ENCODE measurements at places on chromosomes 6 and 20.

- DNase-seq = no peak
Observed at GRCh38 chr20:48844996-48845395, 17.2 kb upstream of the PREX1 start.

GRCh38 chr6:123288649-123289048 is 292.6 kb downstream of the CLVS2 start:
- DNase-seq = no peak

GRCh38 chr20:44527716-44528199 is 5.9 kb upstream of the SERINC3 start:
- no peak for DNase-seq

GRCh38 chr6:150430815-150431214 is 62.0 kb downstream of the IYD start:
- DNase-seq = no peak

- DNase-seq = no peak
Observed at GRCh38 chr20:39944861-39945260, 744.2 kb downstream of the MAFB start.

DNA sequence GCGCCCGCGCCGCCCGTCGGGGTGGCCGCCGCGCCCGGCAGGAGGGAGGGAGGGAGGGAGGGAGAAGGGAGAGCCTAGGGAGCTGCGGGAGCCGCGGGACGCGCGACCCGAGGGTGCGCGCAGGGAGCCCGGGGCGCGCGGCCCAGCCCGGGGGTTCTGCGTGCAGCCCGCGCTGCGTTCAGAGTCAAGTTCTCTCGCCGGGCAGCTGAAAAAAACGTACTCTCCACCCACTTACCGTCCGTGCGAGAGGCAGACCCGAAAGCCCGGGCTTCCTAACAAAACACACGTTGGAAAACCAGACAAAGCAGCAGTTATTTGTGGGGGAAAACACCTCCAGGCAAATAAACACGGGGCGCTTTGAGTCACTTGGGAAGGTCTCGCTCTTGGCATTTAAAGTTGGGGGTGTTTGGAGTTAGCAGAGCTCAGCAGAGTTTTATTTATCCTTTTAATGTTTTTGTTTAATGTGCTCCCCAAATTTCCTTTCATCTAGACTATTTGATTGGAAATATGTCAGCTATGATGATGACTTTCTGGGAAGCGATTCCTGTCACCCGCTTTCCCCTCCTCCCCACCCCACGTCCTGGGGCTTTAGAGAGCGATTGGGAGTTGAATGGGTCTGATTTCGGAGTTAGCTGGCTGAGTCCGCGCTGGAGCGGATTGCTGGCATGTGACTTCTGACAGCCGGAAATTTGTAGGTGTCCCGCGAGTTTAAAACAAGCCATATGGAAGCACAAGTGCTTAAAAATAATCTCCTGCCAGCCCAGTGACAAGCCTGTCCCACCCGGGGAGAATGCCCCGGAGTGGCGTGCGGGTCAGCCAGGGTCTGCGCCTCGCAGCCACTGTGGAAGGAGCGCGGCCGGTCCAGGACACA is 1.1 kb downstream of the ESR1 start:
- no peak for DNase-seq

GRCh38 chr20:31781945-31782344 is 37.2 kb upstream of the MYLK2 start:
- no peak for DNase-seq

GRCh38 chr20:48128436-48128835 is 343.2 kb upstream of the SULF2 start:
- DNase-seq = no peak

- no peak for DNase-seq
Observed at GRCh38 chr6:1105833-1106400, 206.0 kb upstream of the FOXQ1 start.

GRCh38 chr6:29611426-29611825 is 21.6 kb downstream of the GABBR1 start:
- DNase-seq = no peak

DNA sequence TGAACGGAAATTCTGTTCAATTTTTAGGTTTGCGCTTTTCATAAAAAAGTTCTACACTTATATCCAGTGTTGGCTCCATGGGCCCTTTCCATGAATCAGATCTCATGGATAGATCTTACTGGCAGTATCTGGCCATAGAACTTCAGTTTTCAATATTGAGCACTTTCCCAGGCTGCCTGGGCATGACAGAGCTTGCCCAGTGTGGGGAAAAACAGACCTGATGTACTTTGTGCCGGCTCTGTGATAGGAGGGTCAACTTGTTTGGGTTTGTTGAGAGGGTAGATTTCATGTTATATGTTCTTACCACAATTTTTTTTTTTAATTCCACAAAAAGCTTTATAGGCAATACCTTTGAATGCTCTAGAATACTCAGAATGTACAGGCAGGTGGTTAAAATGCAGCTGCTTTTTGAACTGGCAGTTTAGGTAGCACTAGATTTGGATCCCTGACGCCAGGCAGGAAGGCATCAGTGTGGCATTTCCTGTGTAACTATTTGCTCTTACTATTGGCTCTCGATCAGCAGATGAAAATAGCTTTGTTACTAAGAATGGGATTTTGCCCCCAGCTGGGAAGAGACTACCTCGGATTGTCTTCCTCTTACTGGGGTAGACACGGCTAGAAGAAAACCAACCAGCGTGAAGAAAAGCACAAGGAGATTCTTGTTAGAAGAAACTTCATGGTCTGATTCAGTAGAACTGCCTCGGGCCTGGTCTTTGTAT is 404.9 kb upstream of the SOX4 start:
- no peak for DNase-seq

DNA sequence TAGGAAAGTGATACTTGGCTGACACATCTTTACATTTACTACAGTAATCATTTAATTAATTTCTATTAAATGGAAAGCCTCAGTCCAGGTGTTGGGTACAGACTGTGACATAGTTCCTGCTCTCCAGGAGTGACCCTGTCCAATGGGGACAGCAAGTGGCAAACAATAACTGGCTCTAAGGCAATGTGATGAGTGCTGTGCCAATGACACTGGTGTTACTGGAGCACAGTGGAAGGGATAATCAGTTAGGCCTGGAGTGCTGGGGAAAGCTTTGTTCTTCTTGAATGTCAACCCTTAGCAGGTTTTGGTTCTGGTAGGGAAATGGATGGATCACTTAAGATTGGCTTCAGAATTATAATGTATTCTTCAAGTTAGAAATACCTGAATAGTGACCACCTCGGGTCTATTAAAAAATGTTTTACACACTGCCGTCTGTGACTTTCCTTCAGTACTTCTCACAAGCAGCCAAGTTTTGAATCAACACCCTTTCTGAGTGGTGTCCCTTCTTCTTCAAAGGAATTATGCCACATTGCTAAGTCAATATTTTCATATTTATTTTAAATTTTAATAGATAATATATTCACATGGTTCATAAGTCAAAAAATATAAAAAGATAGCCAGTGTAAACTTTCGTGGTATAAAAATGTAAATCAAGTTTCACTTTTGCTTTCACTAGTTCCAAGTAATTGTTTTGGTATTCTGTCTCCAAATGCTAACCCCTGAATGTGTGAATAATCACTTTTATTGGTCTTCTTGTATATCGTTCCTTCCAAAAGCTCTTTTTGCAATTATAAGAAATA is 9.6 kb downstream of the CMTR1 start:
- no peak for DNase-seq

GRCh38 chr20:4069751-4070150 is 54.4 kb upstream of the RNF24 start:
- no peak for DNase-seq

GRCh38 chr6:16789329-16790038 is 28.2 kb upstream of the ATXN1 start:
- no peak for DNase-seq

- no peak for DNase-seq
Observed at GRCh38 chr6:23417133-23417532, 708.9 kb upstream of the NRSN1 start.

DNA sequence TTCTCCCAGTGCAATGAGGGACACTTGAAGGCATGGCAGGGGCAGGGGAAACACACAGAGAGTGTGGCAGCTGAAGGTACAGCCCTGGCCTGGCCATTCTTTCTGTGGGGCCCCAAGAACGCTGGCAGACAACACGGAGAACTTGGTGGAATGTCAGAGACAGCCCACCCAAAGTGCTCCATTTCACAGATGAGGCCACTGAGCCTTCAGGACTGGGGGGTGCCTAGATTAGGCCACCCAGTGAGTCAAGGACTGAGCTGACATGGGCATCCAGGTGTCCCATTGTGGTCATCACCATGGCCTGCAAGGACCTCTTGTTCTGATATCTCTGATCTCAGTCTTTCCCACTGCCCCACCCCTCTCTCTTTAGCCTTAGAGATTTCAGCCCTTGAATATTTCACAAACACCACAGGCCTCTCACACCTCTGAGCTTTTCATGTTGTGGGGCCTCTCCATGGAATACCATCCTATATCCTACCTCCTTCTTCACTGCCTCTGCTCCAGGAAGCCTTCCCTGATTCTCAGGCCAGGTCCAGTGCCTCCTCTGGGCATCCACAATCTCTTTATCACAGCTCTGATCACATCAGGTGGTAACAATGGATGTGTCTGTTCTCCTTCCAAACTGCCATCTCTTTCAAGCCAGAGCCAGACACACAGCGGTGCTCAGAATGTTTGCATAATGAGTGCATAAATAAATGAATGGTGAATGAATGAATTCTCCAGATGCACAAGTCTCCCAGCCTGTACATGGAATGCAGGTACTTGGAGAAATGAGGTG is 2.0 kb upstream of the RSPO4 start:
- DNase-seq = no peak

DNA sequence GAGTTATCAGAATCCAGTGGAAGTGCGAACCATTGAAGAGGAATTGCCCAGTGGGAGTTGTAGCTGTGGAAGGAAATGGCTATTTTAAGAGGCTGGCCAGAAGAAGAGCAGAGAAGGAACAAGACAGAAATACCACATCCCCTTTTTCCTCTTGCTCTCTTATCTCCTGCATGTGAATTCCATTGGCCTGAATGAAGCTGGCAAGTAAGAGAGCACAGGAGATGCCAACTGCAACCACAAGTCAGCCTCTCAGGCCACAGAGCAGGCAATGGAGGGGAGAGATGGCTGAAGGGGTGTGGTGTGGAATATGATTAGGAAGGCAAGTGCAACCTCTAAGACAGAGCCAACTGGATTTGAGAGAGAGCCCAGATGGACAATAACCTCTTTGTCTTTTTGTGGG is 362.7 kb upstream of the IMPG1 start:
- no peak for DNase-seq
